ENCODE measurements at places on chromosomes 13 and 19. TPM values are rescaled to one million over a fixed set of nuclear protein-coding genes. Genes with fewer than 3 reads are reported as not detected.

CYP2F1 gene
- not detected for total RNA-seq

MED26 gene
- total RNA-seq, result 3.3 TPM

ERICH4 gene
- total RNA-seq, result not detected

MIDN gene
- 15.3 TPM for total RNA-seq

LILRB1 gene
- not detected for total RNA-seq
